Fibroblast of lung (primary cell): ENCODE measurements at places on chromosomes 3 and 15. TPM values are rescaled to one million over a fixed set of nuclear protein-coding genes. Genes with fewer than 3 reads are reported as not detected.
A peak's percentile ranks its signal among the peaks of the same experiment; 100 is the strongest.

GRCh38 chr15:64858021-64858575 is 16.4 kb downstream of the PLEKHO2 start:
- no peak for DNase-seq

DNA sequence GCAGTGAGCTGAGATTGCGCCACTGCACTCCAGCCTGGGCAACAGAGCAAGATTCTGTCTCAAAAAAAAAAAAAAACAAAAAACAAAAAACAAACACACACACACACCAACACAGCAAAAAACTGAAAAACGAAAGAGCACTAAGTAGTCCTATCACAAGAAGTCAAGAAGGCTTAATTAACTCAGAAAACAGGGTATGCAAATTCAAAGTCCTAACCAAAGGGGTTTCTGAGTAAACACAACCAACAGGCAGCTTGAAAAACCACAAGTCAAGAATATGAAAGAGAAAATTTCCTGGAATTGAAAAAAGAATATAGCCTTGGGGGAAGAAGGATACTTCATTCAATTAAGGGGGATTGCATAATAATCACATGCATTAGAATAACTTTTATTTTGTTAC is 37.7 kb upstream of the PARP14 start:
- DNase-seq, result no peak

Gene TBC1D2B
- total RNA-seq, result 73.3 and 75.5 TPM in 2 replicates

Gene CILP
- total RNA-seq, result 0.17 and 0.26 TPM in 2 replicates

Gene C3orf20
- total RNA-seq, result not detected in 2 replicates

- no peak for DNase-seq
Observed at GRCh38 chr15:99571299-99571698, 5.5 kb downstream of the MEF2A start.

GRCh38 chr15:49622561-49622960 is 1.7 kb downstream of the DTWD1 start:
- peak; percentile 29 for DNase-seq

- peak; percentile 62 for DNase-seq
Observed at GRCh38 chr3:8622873-8623691, 21.5 kb downstream of the SSUH2 start.

GRCh38 chr3:171781711-171782127 is 28.6 kb downstream of the PLD1 start:
- DNase-seq, result peak; percentile 63

Gene XIRP1
- total RNA-seq, result not detected in 2 replicates

DNA sequence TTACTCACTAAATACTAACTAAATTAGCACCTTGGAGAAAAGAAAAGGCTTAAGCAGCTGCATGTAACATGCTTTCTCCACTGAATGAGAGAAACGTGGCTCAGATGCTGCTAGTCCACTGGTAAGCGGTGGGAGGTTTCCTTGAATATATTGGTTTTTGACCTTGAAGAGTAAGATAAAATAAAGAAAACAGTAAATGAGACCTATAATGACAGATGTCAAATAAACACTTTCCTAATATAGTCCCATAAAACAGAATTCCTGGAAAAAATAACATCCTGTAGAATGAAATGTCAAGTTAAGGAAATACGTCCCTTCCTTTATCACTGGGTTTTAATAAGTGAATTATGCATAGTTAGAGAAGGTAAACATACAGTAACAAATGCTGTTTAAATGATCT is 215.0 kb downstream of the DPH6 start:
- no peak for DNase-seq

Gene AKAP13
- total RNA-seq, result 41.1 and 68.4 TPM in 2 replicates

DNA sequence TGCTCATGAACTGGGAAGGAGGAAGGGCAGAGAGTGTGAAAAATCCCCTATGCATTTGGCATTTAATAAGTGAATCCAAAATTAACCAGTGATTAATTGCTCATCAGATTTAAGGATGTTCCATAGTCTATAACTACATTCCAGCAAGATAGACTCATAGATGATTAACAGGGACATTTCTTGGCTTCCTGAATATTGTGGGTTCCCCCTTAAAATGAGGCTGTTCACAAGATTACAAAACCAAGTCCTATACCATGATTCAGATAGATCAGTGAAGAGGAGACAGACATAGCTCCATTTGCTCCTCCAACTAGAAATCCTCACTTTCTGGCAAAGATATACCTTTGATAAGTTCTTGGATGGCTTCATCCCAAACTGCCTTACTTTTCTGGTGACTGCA is 15.4 kb downstream of the RASGRP1 start:
- DNase-seq, result no peak

DNA sequence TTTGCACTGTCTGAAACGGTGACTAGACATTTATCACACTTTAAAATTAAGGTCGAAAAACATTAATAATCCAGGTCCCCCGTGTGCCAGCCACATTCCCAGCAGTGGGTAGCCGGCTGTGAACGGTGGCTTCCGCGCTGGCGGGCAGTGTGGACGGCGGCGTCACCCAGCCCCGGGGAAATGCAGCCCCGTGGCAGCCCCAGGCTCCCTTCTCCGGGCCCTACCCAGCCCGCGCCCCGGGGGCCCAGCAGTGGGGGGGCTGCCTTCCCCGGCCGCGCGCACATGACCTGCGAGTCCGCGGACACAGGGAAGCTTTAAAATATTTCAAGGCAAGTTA is 25.3 kb downstream of the GABRA5 start:
- DNase-seq, result no peak

Gene ZNF660
- total RNA-seq, result 3.3 and 4.0 TPM in 2 replicates

DNA sequence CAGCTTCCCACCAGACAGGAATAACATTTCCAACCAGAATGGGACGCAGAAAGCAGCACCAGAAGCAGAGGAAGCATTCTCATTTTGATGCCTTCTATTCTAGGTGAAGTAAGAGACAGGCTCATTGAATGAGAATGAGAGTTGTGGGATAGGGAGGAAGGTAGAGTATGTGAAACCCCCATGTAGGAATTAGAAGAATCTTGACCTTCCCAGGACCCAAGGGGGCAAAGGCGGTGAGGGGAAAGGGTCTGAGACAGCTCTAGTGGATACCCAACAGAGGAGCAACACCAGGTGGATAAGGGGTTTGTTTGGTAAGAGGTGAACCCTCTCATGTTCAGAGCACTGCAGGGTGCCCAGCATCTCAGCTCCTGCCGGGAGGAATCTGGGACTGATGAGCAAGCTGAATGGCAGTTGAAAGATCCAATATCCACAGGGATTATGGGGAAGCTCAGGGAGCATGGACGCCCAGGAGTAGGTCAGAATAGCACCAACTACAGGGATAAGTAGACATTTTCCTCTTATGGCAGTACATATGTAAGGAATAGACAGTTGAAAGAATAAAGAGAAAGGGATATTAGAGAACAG is 77.0 kb downstream of the PLCL2 start:
- no peak for DNase-seq
